NCI-H446 treated with DMSO at 0.1 percent for 48 hours (cell line): ENCODE measurements at places on chromosomes 13 and 19.

- no peak for DNase-seq
Measured at GRCh38 chr19:46551164-46551563, 50.0 kb upstream of the CALM3 start.

- DNase-seq, result no peak
Measured at GRCh38 chr13:51501592-51502152, 48.8 kb upstream of the INTS6 start.

- no peak for DNase-seq
Measured at GRCh38 chr13:80562433-80563156, 221.7 kb upstream of the SPRY2 start.

GRCh38 chr13:95020298-95020987, 280.8 kb downstream of the ABCC4 start:
- DNase-seq, result no peak

GRCh38 chr13:47213047-47213446, 316.2 kb upstream of the HTR2A start:
- no peak for DNase-seq
